H9 (cell line): ENCODE measurements at places on chromosomes 13 and 19. TPM values are rescaled to one million over a fixed set of nuclear protein-coding genes. Genes with fewer than 3 reads are reported as not detected.

DNA sequence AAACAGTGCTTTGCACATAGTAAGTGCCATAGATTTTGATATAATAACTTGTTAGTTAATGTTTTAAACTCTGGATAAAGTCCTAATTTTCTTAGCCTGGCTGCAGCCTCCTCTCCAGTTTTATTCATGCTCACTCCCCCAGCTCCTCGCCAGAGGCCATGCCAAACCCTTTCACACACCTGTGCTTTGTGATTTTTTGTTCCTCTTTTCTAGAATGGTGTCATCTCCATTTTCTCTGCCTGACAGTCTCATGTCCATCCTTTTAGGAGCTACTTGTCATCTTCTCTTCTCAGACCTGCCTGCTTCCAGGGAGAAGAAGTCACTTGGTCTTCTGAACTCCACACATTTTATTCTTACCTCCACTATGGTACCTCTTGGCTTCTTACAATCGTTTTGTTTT is 55.8 kb upstream of the SPATA13 start:
- no peak overlapping the region for H3K4me3 ChIP-seq
- no peak for DNase-seq
- H3K27ac ChIP-seq, result no peak overlapping the region

GRCh38 chr19:42816894-42817293 is 51.4 kb upstream of the PSG8 start:
- DNase-seq, result no peak
- no peak overlapping the region for H3K4me3 ChIP-seq
- H3K27me3 ChIP-seq, result no peaks in the 10 kb centered on the region
- no peak overlapping the region for H3K27ac ChIP-seq
- H3K36me3 ChIP-seq, result peaks cover 21% of the 10 kb centered on the region
- no peaks in the 10 kb centered on the region for H3K4me1 ChIP-seq

- no peaks in the 10 kb centered on the region for H3K4me1 ChIP-seq
- H3K27me3 ChIP-seq, result no peaks in the 10 kb centered on the region
- no peaks in the 10 kb centered on the region for H3K36me3 ChIP-seq
- no peak overlapping the region for H3K4me3 ChIP-seq
- H3K27ac ChIP-seq, result no peak overlapping the region
Measured at GRCh38 chr13:73146707-73147106, 87.9 kb downstream of the KLF5 start.

GRCh38 chr19:495402-496111 is 729 bp upstream of the MADCAM1 start:
- H3K4me3 ChIP-seq, result peak overlapping the region; percentile 29; the same call in 1 of the 2 replicates
- no peak overlapping the region for H3K27ac ChIP-seq
- no peaks in the 10 kb centered on the region for H3K4me1 ChIP-seq
- DNase-seq, result peak; percentile 86

DNA sequence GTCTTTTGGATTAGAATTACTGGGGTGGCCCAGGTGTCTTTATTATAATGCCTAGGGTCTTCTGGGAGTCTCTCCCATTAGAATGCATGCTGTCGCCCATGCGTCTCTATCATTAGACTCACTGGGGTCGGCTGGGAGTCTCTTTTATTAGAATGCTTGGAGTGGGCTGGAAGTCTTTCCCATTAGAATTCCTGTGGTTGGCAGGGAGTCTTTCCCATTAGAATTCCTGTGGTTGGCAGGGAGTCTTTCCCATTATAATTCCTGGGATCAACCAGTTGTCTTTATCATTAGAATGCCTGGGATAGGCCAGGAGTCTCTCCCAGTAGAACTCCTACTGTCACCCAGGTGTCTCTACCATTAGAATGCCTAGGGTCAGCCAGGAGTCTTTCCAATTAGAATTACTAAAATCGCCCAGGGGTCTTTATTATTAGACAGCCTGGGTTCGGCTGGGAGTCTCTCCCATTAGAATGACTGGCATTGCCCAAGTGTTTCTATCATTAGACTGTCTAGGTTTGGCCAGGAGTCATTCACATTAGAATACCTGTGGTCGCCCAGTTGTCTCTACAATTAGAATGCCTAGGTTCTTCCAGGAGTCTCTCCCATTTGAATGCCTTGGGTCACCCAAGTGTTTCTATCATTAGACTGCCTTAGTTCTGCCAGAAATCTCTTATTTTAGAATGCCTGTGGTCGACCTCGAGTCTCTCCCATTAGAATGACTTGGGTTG is 1558.5 kb downstream of the UQCRFS1 start:
- DNase-seq, result no peak
- H3K36me3 ChIP-seq, result peaks cover 16% of the 10 kb centered on the region
- no peaks in the 10 kb centered on the region for H3K4me1 ChIP-seq

GRCh38 chr13:53129864-53130393 is 101.3 kb downstream of the OLFM4 start:
- no peak for DNase-seq
- H3K27me3 ChIP-seq, result no peaks in the 10 kb centered on the region
- no peak overlapping the region for H3K27ac ChIP-seq
- H3K4me3 ChIP-seq, result no peak overlapping the region

GRCh38 chr13:35163674-35164073 is 221.6 kb downstream of the NBEA start:
- H3K27ac ChIP-seq, result no peak overlapping the region
- H3K4me3 ChIP-seq, result no peak overlapping the region
- no peaks in the 10 kb centered on the region for H3K4me1 ChIP-seq
- H3K36me3 ChIP-seq, result peaks cover 13% of the 10 kb centered on the region

Gene PTPRH
- total RNA-seq, result 0.24 and 0.33 TPM in 2 replicates

Gene EXOSC5
- total RNA-seq, result 58.7 and 62.1 TPM in 2 replicates

Gene TRAPPC5
- 77.4 and 87.8 TPM in 2 replicates for total RNA-seq

Gene LILRA5
- not detected in 2 replicates for total RNA-seq

Gene SMAD9
- total RNA-seq, result 1.1 TPM in 2 replicates
